Germinal center (tissue), 1 donor: ENCODE measurements at places on chromosomes 2 and 18.
A peak's percentile ranks its signal among the peaks of the same experiment; 100 is the strongest.

GRCh38 chr2:145845207-145845894 lies 1325.4 kb upstream of the ZEB2 start:
- peak; percentile 22 for DNase-seq

DNA sequence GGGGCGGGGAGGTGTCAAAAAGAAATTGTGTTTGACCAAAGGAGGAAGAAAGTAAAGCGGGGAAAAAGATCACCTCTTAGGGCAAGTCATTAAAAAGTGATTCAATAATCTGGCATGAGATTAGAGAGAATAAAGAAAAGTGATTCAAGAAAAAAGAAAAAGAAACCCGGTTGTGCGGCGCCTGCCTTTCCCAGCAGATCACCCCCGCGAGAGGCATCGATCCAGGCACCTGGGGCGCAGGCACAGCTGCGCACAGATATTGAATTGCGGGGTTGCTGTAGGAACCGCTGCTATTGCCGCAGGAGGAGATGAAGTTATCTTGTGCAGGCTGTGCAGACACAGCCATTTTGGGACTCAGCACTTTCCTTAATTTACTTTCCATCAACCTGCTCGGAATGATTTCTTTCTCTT lies 71.2 kb downstream of the PLB1 start:
- peak; percentile 32 for DNase-seq

DNA sequence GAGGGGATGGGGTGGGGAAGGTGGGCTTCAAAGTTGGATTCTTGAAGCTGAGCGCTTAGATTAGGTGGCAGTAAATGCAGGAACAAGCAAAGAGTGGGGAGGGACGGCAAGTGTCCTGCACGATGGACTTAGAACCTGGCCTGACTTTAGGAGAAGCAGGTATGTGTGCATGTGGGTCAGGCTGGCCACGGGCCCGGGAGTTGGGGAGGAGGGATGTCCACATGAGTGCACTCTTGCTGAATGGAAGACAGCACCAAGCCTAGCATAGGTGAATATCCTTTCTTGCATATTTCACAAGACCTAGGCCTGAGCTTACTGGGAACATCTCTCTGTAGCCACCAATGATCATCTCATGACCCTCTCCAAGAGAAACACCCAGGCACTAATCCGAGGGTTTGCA lies 96.1 kb downstream of the DDX1 start:
- DNase-seq, result no peak

GRCh38 chr2:120254178-120254577 lies 1.5 kb downstream of the RALB start:
- DNase-seq, result no peak

DNA sequence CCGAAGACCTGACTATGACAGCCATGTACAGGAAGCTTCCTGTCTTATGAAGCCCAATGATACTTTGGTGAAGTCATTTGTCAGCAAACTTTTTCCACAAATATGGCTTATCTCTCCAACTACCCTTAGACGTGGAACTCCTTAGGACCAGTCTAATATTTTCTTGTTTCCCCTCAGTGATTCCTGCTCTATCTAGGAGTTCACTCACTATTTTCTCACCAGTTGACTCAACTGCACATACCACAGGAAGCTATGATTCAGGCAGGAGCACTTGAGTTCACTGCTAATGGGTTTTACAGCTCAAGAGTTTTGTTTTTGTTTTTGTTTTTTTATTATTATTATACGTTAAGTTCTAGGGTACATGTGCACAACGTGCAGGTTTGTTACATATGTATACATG lies 109.3 kb downstream of the ANTXR1 start:
- DNase-seq, result no peak

- DNase-seq, result no peak
Observed at GRCh38 chr2:71793926-71794325, 340.6 kb downstream of the DYSF start.

- DNase-seq, result no peak
Observed at GRCh38 chr2:219533930-219534661, 9.5 kb downstream of the CHPF start.

- no peak for DNase-seq
Observed at GRCh38 chr2:199966405-199966804, 11.0 kb downstream of the MAIP1 start.

DNA sequence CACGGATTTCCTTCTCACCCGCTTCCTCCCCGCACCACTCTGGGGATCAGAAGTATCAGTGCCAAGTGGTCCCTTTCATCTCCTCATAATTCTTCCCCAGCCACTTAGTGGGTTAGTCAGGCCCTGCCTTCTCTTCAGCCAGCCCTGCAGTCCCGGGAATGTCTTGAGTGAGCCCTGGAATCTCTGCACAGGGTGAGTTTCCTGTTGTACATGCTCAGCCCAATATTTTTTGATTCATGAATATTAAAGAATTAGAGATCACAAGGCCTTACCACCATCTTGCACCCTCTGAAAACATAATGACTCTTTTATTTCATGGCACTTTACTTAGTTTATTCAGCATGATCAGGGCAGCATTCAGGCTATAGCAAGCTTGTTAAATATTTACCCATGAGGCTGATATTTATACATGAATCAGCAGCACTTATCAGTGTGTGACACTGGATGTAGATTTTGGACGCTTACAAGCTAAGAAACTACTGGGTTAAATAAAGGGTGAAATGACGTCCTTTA lies 159.4 kb upstream of the FOSL2 start:
- no peak for DNase-seq
